RPMI8226 (cell line): ENCODE measurements at places on chromosomes 12 and 14.
A peak's percentile ranks its signal among the peaks of the same experiment; 100 is the strongest.

GRCh38 chr14:64708148-64709004, 4.2 kb downstream of the PLEKHG3 start:
- peak; percentile 63 for DNase-seq

DNA sequence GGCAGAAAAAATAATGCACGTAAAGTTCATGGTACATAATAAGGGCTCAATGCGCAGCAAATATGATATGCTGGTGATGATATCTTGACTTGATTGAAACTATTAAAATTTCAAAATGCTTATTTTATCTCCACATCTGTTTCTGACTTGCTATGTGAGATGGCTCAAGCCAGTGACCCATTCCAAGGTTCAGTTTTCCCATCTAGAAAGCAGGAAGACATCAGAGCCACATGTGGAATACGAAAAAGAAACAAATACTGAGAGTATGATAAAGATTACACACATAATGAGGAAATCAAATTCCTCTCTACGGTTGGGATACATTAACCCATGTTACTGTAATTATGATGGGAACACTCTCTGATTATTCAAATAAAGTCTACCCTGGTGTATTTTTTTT, 24.0 kb upstream of the TSPAN11 start:
- no peak for DNase-seq

DNA sequence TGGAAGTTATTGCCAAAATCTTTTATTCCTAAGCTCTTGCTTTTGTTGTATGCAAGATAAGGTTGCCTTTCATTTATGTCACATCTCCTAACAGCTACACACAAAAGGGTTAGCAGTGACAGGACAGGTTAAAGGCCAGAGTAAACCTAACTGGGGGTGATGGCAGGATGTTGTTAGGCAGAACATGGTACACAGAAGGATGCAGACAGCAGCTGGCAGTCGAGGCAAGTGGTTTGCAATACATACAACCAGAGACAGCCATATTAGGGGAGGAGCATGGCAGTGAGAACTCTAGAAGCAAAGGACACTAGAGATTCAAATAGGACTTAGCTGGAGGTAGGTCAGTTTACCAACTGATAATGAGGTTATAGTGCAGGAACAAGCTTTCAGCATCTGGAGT, 2.7 kb upstream of the ABCD2 start:
- no peak for DNase-seq

- DNase-seq = no peak
Measured at GRCh38 chr14:35254736-35255135, 37.4 kb upstream of the PSMA6 start.

GRCh38 chr12:98973395-98973794, 328.3 kb downstream of the APAF1 start:
- no peak for DNase-seq
